Psoas muscle (tissue), 8 donors: ENCODE measurements at places on chromosomes 11 and 22.

DNA sequence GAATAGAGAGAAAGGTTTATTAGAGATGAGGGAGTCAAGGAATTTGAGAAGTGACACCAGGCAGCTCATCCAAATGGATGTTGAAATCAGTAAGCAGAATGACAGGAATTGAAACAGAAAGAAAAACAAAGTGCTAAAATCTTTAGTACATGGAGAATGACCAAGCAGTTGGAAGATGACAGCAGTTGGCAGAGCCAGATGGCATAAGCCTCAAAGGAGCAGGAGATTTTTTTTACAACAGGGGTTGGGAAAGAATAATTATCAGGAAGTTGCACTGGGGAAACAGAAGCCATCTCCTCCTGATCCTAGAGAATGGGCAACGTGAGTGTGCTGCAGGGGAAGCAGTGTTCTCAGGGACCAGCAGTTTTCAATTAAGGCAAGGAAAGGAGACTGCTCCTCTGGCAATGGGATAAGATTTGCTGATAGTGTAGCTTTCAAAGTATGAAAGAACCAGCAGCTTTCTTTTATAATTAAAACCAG is 28.9 kb downstream of the RAB39A start:
- DNase-seq = no peak

- no peak for DNase-seq
These were observed 731 bp downstream of the NTM start for GRCh38 chr11:131370901-131371790.

DNA sequence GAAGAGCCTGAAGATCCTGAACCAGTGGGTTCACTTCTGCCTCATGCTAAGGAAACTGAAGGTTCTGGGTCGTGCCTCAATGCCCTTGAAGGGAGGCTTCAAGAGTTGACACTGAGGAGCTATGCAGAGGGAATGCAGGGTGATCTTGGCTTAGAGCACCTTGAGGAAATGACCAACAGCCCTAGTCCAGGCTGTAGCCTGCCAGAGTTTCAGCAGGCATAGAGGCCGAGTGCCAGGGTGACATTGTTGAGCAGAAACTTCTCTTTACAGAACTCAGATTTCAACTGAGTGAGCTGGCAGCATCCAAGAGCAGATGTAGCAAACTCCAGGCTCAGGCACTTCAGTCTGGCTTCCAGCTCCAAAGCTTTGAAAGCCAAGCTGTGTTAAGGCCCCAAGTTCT is 23.1 kb upstream of the CAPRIN1 start:
- peak; percentile 23 for DNase-seq

- DNase-seq = no peak
These were observed 33.9 kb downstream of the BCL2L13 start for GRCh38 chr22:17672417-17672991.

DNA sequence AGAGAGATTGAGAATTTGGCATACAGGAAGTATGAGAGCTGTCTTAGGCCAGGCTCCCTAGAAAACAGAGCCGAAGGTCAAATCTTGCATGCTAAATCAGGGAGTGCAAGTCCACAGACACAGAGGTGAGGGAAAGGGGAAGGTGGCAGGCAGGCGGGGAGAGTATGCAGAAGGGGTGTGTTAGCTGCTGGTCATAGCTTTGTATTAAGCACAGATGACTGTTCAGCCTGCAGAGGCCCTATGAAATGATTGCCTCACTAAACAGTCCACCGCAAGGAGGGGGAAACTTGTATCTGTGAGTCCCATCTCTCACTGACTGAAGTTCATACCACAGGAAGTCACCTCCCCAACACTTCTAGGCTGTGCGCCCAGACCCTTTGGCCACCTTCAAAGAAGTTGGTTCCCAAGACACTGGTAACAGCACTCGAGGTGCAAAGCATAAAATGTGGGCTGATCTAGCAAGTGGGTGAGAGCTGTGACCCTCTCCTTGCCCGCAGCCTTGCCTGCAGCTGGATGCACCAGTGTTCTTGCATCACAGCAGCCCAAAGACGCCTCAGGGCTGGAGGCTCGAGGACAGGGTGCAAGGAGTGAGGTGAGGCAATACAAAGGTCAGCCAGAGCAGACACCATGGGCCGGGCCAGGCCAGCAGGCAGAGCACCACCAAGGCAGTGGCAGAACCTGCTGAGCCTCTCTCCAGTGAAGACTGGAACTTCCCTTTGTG is 115.3 kb upstream of the TBCEL start:
- no peak for DNase-seq

DNA sequence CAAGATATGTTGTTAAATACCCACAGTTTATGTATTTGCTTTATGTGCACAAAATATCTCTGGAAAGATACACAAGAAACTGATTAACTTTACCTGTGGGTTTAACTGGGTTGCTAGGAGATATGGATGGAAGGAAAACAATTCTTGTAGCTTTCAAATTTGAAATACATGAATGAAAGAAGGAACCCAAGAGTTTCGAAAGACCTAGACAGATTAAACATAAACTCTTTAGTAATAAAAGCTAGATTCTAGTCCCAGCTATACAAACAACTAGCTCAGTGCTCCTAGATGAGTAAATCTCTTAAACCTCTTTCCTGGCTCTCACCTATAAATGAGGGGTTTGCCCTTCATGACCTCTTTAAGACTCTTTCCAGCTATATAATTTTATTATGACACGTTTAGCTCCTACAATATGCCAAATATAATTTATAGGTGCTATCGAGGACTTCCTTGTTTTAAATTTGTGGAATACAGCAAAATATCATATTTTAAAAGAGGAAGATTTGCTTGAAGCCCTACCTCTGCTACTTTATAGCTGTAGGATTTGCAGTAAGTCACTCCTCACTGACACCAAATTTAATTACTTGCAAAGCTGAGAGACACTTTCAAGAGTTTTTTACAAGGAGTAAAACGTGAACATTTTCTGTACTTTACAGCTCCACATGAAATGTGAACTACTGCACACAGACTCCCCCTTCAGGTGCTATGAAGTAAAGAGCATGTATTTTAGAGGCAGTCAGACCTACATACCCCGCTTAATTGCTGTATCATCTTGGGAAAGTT is 50.7 kb downstream of the RRAS2 start:
- DNase-seq = no peak

- no peak for DNase-seq
These were observed 357.2 kb upstream of the NARS2 start for GRCh38 chr11:78931891-78932290.

DNA sequence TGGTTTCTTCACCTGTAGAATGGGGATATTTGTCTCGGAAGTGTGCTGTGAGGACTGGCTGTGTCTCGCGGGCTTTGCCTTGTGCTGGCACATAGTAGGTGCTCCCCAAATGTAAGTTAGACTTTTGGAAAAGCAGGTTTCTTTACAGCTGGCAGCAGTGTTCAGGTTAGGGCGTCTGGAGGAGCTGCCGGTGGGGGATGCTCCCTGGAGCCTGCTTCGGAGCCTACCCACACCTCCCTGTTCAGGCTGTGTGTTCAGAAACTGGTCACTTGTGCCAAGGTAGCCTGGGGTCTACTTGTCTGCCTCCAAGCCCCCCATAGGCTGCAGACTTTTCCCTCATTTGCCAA is 60.0 kb downstream of the OTOG start:
- no peak for DNase-seq

GRCh38 chr11:14974515-14975251 is 2.5 kb upstream of the CALCA start:
- peak; percentile 32 for DNase-seq

DNA sequence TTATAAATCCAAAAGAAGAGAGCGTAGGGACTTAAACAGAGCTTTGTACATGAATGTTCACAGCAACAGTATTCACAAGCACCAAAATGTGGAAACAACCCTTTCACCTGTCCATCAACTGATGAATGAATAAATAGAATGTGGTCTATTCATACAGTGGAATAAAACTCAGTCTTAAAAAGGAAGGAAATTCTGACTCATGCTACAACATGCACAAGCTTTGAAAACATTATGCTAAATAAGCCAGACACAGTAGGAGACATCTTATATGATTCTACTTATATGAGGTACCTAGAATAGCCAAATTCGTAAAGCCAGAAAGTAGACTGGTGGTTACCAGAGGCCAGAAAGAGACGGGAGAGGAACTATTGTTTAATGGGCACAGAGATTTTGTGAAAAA is 74.3 kb downstream of the SHANK2 start:
- DNase-seq = no peak

DNA sequence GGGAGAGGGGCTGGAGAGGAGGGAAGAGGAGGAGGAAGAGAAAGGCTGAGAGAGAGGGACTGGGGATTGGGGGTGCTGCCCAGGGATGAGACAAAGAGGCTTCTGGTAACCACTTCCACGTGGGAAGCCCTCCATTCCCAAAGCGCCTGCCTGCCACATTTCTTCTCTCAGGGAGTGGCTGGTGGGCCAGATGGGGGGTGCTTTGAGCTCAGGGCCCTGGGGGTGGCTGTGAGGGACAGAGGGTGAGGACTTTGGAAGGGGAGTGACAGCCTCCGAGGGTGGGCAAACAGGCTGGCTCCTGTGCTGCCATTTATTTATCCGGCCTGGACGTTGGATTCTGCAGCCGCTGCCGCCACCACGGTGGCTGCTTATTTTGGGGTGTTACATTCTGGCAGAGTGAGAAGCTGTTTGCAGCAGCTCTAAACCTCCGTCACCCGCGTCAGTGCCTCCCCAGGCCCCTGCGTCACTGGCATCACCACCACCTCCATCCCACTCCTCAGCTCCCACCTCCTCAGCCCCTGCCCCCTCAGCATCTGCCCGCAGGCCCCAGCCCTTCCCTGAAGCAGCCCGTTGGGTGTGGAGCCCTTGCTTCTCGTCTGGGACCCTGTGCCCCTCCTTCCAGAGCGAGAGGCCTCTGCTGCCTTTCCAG is 1.6 kb downstream of the RTN4RL2 start:
- DNase-seq = no peak

DNA sequence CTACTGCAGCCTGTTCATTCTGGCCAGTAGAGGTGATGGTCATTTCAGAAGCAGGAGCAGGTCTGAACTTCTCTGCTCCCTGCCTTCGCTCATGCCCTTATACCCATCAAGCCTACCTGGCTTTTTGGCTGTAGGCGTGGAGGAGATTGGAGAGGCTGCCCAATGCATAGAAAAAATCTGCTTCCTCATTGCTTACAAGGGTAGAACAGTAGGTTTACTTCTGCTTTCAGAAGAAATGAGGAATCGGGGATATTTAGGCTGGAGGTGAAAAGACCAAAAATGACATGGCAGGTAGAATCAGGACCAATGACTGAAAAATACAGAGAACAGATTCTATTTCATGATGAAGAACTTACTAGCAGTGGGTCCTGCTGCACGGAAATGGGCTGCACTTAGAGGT is 72.9 kb upstream of the YWHAH start:
- DNase-seq = no peak

- DNase-seq = no peak
These were observed 9.5 kb downstream of the VPS37C start for GRCh38 chr11:61151545-61152252.

GRCh38 chr22:29327089-29327764 is 11.7 kb upstream of the RASL10A start:
- DNase-seq = no peak

DNA sequence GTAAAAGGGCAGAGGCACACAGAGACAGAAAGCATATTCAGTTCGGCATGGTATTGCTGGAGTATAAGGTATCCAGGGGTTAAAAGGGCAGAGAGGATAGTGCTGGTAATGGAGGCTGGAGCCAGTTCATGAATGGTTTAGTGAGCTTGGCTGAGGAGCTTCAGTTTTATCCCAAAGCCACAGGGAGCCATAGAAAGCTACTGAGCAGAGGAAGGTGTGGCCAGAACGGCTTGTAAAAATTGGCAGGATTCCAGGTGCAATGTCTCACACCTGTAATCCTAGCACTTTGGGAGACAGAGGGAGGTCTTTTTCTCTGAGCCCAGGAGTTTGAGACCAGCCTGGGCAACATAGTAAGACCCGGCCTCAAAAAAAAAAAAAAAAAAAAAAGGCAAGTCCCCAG is 186.1 kb downstream of the MYO18B start:
- no peak for DNase-seq

DNA sequence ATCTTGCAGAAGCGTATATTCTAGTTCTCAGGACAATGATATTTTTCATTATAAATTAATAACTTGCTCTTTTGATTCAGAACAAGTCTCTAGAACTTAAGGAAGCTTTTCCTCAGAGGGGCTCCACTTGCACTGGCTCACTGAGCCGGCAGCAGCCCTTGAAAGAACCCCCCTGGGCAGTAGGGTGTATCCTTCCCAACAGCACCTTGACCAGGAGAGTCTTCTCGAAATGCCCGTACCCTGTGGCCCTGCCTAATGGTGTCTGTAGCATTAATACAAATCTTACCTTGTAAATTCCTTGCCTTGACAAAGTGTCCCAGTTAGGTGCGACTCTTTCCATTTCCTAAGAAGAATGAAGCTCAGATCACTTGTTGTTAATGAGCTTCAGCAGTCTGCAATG is 13.5 kb downstream of the PSMD13 start:
- DNase-seq = no peak

DNA sequence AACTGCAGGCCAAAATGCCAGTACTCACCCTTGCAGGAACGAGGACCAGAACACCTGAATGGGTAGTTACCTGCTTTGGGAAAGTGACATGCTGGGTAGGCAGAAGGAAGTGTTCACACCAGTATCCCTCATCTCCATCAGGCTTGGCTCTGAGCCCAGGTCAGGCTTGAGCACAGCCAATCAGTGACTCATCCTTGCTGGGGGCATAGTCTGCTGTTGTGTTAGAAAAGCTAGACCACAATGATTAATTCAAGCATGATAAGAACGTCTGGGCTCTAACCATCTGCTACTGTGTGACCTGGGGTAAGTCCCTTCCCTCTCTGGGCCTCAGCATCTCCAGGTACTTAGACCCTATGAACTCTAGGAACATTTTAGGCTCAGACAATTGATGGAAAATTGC is 450.4 kb downstream of the MIAT start:
- DNase-seq = peak; percentile 73

DNA sequence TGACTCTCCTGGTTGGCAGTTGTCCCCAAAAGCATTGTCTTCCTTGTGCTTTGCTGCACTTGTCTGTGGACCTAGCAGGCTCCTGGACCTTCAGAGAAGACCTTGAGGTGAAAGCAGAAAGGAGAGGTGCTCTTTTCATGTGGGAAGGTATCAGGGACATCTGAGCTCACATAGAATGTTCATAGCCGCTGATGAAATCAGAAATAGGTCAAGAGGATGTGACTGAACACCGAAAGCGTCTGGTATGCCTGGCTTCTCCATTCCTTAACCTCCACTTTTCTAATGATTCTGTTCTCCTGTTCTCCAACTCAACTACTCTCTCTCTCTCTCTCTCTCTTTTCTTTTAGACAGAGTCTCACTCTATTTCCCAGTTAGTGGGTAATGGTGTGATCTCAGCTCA is 6.2 kb upstream of the CUL5 start:
- no peak for DNase-seq

DNA sequence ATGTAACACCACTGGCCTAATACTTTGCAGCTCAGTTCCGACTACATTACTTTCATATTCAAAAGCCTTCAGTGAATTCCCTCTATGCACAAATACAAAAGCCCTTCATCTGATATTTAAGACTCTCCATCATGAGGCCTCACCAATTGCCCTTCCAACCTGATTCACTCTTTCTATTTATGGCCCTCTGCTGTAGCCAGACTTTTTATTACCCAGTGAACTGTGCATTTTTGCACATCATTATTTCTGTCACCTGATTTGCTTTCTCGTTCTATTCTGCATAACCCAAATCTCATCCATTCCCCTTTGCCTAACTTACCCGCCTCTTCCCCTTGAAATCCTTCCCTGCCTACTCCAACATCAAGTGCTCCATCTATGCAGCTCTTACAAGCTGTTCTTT is 78.3 kb downstream of the BBOX1 start:
- DNase-seq = no peak

- DNase-seq = peak; percentile 77
These were observed 8.0 kb downstream of the TMEM86A start for GRCh38 chr11:18706330-18707243.
